Stimulated activated CD8-positive, alpha-beta memory T cell treated with anti-CD3 and anti-CD28 coated beads, Interleukin-4, amount 100 ng/mL, for 1 hour (primary cell): ENCODE measurements at places on chromosomes 6 and 20.

GRCh38 chr6:14732844-14733757 lies 512.8 kb upstream of the JARID2 start:
- DNase-seq: no peak

GRCh38 chr6:129590408-129591022 lies 119.5 kb downstream of the ARHGAP18 start:
- DNase-seq: no peak

DNA sequence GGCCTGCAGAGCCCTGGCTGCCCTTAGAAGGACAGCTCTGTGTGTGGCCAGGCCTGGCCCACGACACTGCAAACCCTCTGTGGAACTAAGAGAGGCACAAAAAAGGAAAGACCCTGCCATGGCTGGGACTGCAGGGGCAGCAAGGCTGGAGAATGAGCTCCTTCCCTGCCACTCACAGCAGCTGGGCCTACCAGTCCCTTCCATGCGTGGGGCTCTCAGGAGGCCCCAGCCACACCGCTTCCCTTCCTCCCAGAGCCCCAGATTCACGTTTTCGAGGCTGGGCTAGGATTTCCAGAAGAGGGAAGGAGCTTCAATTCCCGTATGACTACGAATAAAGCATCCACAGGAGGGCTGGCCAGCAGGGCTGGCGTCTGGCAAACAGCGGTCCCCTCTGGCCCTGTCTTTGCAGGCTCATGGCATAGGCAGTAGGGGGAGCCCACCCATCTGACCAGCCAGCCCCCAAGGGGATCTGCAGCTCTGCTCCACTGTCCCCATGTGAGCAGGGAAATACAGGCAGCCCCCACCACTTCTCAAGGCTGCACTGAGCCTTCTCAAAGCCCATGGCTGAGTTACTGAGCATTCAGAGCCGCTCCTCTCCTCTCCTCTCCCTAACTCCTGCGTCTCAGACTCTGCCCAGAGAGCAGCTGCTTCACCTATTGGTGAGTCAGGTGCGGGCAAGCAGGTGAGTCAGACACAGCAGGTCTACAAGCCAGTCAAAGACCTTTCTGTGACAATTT lies 53.1 kb downstream of the NINL start:
- no peak for DNase-seq

DNA sequence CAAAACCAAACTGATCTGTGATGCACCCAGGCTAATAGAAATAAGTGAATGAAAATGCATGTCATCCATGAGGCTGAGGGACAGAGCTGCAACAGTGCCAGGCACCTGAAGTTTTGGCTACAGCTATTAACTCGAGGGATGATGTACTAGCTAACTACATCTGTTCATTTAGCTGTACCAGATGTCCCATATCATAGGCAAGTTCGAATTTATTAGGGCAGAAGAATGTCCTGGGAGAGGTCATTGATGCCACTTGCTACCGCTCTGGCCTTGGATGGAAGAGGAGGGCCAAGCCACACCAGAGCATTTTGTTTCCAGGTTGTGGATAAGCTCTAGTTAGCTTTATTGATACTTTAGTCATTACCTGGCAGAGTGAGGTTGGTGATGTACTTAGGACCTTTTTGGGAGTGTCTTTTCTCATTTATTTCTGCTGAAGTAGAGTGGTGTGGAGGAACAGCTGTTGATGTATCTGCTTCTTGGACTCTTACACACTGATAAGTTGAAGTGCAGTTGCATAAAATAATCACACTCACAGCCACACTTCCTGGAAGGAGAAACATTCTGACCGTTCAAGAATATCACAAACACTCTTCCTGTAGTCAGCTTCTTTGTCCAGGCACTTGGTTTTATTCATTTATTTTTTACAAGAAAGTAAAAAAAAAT lies 8.2 kb downstream of the ZFAND3 start:
- no peak for DNase-seq

DNA sequence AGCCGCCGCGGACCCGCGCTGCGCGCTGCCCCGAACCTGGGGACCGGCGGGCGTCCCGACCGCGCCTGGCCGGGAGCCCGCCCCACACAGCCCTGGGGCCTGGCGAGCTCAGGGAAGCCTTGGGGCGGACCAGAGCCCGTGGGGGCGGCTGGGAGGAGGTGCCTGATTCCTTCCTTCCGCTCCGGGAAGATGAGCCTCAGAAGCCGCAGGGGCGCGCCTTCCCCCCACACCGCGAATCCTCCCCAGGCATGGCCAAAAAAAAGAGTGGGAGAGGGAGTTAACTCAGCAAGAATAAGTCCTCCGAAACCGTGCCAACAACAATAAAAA lies at the start of gene CBLN4:
Gene CBLN4 (minus strand): TSS at position 131 of the 327 bp plus-strand sequence. CDS start 1,348 bp downstream, outside the sequence.
- no peak for DNase-seq
